ENCODE measurements at places on chromosomes 11 and 22.
A peak's percentile ranks its signal among the peaks of the same experiment; 100 is the strongest.

DNA sequence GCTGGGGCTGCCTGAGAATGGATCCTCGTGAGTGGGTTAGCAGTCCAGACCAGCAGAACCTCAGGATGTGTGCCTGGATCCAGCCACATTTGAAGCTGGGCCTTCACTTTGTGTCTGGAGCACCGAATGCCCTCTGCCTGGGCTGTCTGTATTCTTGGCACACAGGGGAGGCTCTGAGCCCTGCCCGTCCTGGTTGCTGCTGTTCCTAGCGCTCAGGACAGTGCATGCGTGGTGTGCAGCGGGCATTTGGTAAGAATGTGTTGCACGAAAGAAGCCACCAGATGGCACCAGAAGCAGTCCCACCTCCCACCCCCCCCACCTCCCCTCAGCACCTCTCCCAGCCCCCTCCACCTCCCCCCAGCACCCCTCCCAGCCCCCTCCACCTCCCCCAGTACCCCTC, 4.1 kb upstream of the MAPK11 start:
- no peak for DNase-seq

DNA sequence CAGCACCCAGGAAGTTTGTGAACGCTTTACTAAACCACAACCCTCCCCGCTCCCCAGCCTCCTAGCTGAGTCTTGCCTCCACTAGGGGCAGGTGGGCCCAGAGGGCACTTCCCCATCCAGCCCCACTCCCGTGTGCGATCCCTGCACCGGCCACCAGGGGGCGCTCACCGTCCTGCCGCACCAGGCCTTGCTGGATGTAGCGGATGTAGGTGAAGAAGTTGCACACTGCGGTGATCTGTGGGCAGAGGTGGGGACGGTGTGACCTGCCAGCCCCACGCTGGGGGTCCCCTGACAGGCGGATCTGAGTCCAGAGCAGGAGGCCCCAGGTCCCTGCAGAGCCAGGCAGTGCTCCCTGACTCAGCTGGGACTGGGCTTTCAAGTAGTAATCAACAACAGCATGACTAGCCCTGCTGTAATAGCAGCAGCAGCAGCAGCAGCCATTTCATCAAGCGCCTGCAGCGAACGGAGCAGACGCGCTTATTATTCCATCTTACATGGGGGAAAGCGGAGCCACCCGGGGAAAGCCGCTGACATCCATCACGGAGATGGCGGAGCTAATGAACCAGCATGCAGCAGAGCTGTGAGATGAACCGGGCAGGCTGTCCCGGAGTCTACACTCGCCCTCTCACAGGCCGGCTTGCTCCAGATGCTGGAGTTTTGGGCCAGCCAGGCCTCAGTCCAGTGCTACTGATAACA, 7.9 kb upstream of the FADS3 start:
- DNase-seq, result peak; percentile 29

DNA sequence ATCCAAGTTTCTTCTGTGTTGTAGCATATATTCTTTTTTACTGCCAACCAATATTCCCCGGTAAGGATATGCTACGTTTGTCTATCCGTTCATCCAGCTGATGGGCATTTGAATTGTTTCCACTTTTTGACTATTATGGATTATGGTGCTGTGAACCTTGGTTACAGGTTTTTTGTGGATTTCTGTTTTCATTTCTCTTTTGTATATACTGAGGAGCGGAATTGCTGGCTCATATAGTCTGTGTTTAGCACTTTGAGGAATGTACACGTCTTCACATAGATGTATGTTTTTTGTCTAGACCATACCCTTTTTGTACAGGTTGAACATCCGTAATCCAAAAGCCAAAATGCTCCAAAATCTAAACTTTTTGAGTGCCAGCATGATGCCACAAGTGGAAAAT, 23.6 kb downstream of the RCOR2 start:
- no peak for DNase-seq

DNA sequence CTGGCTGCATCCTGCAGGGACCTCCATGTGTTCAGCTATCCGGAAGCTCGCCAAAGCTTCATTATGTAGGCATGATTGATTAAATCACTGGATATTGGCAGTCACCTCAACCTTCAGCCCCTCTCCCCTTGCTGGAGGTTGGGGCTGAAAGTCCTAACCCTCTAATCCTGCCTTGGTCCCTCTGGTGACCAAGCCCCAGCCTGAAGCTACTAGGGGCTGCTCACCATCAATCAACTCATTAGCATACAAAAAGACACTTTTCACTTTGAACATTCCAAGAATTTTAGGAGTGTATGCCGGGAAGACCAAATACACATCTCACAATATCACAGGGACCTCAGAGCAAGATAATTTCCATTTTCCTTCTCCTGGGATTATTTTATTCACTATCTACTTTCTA, 38.8 kb upstream of the TPBGL start:
- DNase-seq, result no peak

DNA sequence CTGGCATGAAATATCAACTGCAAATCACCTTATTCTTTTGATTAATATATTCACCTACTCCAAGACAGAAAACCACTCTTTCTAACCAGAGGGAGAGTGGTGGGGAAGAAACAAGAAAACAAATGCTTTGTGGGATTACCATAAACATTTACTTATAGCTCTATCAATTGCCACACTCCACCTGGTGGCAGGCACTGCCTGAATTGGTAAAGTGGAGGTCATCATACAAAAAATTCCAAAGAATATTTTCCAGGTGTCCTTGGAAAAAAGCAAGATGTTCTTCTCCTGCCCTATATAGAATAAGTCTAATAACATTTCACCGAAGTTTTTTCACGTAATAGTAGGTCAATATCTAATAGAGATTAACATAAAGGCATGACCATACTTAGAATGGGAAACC, 45.3 kb downstream of the PHF21A start:
- no peak for DNase-seq

GRCh38 chr22:43473031-43473430, 61.2 kb downstream of the MPPED1 start:
- DNase-seq, result no peak

DNA sequence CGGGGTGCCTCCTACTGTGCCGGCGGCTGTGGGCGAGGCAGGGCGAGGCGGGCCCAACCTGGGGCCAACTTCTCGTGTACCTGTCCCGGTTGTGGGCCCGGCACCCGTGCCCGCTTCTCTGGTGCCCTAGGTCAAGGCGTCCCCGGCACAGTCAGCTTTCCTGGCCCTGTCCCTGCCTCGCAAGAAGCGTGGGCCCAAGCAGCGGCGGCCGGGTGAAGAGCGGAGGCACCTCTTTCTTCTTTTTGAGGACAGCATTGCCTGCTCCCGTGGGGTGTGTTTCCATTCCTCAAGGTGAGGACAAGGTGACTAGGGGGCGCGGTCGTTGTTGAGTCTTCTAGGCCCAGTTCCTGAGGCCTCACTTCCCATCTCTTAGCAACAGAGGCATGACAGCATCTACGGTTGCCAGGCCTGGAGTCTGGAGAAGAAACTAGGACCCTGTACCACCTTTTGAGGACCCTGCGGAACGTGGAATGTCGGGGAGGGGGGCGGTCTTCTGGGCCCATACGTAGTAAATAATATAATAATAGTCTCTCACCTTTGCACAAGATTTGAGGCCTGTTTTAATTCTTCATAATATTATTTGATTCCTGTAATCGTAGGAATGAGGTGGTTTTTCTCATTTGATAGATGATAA, 418 bp downstream of the ACO2 start:
- DNase-seq, result no peak

- no peak for DNase-seq
Measured at GRCh38 chr11:1373536-1374214, 16.1 kb upstream of the BRSK2 start.

- DNase-seq, result no peak
Measured at GRCh38 chr11:11125618-11126017, 227.4 kb downstream of the CSNK2A3 start.

- no peak for DNase-seq
Measured at GRCh38 chr11:10441652-10442503, 13.2 kb upstream of the AMPD3 start.

DNA sequence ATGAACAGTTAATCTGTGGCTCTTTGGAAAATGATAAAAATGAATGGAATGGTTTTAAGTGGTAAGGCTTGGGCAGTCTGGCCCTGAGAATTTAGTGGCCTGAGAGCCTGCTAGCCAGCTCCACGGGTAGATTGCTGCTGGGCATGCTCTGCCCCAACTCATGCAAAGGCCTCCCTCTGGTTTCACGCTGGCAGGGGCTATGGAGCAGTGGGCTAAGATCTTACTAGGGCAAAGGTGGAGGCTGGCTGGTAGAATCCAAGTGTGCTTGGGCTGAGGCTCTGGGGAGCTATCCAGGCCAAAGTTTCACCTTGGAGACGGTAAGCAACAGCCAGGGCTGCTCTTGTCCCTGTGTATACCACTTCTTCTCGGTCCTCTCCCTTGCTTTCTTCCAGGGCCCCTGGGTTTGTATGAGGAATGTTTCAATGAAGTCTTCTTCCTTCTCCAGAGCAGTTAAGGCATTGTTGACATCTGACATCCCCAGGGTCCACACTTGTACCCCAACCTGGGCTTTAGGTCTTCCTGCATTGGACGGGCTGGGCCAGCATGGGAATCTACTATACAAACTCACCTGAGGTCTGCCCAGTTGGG, 27.4 kb downstream of the UBE2L3 start:
- DNase-seq, result no peak

DNA sequence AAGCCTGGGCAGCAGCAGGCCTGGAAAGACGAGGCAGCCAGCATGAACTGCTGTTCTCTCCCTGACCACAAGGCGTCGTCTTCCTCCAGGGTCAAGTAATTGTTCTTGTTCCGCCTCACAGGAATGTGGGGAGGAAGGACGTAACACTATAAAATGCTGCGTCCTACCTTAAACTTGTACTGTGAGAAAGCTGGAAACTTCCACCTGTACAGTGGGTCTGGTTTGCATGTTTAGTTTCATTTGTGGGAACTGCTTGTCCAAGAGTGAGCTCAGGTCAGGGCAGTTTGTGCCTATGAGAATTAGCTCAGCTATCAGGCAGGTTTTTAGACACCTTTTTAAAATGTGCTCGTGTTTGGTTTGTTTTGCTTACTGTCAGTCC, 55.2 kb downstream of the PANX1 start:
- no peak for DNase-seq

DNA sequence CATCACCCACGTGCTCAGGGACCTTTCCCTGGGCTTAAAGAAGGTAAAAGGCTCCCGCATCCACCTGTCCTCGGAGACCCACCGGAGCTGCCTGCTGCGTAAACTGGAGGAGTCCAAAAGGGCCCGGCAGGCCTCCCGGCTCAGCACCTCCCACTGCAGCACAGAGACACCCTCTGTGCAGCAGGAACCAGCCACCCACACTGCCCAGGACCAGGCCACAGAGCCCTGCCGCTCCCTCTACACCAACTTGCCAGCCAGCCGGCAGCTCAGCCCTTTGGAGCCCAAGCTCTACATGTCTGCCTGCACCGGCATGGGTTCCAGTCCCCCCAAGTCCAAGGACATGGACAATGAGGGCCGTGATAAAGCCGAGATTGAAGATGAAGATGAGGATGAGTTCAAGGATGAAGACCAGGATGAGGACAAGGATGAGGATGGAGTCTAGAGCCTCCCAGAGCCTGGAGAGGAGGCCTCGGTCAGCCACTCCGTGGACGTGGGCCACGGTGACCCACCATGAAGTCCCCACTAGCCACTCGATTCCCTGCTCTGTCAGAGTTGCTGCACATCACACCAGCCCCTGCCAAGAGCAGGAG, 4.2 kb downstream of the CCDC116 start:
- DNase-seq, result no peak

DNA sequence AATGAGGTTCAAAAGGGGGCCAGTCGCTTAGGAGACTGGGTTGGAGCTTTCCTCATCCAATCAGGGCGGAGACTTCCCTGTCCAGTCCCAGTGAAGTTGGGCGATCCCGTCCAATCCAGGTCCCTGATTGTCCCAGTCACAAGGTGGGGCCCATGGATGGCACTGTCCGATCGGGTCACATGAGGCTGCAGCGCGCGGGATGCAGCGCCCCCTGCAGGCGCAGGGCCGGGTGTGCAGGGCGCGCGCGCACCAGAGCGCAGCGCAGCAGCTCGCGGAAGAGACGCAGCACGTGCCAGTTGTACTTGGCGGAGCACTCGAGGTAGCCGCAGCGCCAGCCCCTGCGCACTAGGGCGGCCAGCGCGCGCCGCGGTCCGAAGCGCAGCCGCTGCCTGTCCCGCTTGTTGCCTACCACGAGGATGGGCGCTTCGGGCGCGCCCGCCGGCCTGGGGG, 2.3 kb downstream of the RASL10A start:
- DNase-seq, result no peak

Data from fibroblast of skin of left quadriceps (primary cell).